ENCODE measurements at places on chromosomes 12 and 14.

DNA sequence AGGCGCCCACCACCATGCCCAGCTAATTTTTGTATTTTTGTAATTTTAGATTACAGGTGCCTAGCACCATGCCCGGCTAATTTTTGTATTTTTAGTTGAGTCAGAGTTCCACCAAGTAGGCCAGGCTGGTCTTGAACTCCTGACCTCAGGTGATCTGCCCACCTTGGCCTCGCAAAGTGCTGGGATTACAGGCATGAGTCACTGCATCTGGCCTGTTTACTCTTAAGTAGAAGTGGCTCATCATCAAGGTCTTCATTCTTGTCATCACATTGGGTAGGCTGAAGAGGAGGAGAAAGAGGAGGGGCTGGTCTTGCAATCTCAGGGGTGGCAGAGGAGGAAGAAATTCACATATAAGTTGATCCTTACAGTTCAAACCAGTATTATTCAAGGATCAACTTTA is 152.4 kb upstream of the ATP2B1 start:
- peak; percentile 19 for DNase-seq

DNA sequence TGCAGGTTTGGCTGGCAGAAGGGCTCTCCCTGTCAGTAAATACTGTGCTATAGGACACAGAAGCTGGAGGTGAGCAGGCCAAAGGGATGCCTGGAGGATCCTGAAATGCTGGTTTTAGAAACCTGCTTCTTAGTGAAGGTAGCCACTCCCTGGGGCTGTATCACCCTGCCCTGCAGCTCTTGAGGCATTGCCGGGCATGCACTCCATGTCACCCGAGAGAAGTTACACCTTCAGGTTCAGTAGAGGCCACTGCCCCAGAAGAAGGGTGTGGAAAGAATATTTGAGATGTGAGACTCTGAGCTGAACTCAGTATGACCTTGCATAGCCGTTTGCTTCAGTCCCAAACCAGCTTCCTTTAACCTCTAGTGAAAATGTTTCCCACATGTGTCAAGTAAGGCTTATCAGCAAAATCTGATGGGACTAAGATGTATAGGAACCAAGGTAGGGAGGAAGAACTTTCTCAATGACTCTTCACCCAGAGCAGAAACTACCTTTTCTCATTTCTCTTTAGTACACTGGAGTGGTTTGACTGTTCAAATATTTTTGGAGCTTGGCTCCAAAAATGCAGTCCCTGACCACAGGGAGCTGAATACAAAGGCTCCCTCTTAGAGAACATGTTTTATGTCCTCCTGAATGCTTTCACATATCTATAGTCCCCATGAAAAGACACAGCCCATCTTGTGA is 164.5 kb upstream of the DYRK2 start:
- DNase-seq: no peak

DNA sequence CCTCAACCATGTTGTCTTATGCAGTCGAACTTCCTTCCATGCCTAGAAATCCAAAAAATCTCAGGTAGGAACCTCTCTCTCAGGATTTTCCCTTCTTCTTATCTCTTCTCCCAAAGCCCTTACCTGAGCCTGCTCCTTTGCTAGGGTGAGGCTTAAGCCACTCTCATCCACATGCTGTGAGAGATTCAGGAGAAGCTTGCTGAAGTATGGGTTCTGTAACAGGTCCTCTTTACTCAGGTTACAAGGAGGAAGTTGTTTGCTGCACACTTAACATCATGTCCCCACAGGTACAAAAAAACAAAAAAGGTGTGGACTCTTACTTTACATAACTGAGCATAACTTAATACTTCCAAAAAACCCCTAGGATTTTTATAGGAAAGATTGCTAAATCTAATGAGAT is 4.5 kb downstream of the HAUS4 start:
- DNase-seq: no peak

DNA sequence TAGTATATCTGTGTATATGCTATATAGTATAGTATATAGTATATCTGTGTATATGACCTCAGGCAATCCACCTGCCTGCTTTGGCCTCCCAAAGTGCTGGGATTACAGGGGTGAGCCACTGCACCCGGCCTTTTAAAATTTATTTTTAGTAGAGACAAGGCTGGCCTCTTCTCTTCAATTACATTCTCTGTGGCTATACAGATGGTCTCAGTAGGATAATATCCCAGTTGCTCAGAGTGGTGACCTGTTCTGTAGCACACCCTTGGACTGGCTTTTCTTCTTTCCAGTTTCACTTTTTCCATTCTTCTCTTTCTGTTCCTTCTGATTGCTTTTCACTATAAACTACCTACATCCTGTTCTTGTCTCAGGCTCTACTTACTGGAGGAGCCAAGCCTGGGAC is 3.1 kb upstream of the NFATC4 start:
- no peak for DNase-seq

DNA sequence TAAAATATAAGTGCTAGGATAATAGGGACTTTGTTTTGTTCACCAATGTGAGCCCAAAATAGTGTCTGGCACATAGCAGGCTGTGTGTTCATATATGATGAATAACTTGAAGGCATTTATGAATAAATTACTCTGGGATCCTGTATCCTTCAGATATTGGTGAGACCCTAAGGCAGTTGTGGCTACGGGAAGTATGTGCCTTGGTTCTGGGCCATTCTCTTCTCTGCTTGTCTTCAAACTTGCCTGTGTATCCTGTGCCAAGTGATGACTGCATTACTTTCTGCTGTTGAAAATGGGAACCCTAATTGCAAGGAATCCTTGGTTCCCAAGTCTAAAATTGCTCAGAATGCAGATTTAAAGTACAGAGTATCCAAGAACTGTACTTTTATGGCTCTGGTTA is 67.6 kb upstream of the KTN1 start:
- DNase-seq: no peak

- no peak for DNase-seq
Observed at GRCh38 chr12:101902641-101903040, 25.3 kb downstream of the DRAM1 start.

- no peak for DNase-seq
Observed at GRCh38 chr12:126935435-126935834, 1331.5 kb upstream of the TMEM132C start.

DNA sequence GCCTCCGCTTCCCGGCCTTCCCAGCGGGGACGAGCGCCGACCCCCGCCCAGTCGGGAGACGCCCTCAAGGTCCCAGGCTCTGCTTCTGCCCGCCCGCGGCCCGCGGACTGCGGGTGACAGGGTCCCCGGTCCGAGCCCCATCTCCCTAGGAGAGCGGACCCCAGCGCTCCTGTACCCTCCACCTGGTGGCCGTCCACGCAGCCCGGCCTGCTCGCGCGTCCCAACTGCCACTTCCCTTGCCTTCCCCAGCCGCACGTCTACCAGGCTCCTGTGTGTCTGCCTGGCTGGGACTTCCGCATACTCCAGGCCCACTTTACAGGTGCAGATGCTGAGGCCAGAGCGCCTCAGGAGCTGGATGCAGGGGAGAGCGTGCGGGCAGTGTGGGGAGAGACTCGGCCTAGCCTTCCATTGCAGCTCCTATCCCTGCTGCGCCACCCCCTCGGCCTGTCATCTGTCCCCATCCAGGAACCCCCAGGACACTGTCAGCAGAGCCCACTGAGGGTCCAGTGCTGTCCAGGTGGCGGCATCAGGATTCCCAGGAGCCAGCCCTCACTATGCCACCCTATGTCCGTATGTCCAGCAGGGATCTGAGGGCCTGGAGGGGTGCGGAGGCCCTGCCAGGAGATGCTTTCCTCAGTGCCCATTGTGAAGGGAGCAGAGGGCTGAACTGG is 8.0 kb upstream of the ANKRD9 start:
- DNase-seq: no peak

DNA sequence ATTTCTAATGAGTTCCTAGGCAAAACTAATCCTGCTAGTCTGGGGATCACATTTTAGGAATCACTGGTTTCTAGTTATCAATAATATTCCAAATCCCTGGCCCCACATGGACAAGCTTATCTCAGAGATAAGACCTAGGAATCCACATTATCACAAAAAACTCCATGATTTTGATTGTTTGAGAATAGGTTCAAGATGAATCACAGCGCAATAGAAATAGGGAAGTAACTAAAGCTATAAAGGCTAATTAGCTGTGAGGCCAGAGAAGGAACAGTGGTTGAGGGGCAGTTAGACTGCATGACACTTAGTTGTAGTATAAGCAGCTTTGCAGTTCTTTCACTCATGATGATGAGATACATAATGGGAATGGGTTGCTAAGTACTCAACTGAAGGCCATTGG is 13.1 kb upstream of the ATP5F1B start:
- DNase-seq: no peak

DNA sequence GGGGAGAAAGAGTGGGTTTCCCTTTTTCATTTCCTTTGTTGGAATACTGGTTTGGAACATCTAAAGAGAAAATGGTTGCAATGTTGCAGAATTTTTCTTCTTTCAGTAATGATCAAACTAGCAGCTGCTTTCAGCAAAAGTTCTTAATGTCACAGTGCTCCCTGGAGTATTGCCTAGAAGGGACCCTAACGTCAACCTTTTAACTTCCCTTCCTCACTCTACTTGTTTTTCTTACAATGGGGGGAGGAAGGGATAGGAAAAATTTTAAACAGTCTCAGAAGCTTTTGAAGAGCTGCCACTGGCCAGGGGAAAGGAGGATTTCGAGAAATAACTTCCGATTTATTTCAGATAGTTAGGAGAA is 521.8 kb downstream of the MED13L start:
- DNase-seq: no peak

GRCh38 chr14:21476523-21476924 is 235 bp downstream of the RAB2B start:
- no peak for DNase-seq

DNA sequence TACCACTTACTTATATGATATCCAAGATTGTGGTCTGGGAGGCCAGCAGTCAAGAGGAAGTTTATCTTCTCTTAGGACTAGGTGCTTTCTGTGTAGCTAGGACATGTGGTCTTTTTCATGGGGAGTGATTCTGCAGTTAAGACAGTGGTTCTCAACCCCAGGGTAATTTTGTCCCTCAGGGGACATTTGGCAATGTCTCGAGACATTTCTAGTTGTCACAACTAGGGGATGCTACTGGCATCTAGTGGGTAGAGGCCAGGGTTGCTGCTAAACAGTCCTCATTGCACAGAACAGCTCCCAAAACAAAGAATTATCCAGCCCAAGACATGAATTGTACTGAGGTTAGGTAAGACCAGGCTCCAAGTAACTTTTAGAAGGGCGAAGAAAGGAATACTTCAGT is 20.0 kb downstream of the AMDHD1 start:
- DNase-seq: no peak

DNA sequence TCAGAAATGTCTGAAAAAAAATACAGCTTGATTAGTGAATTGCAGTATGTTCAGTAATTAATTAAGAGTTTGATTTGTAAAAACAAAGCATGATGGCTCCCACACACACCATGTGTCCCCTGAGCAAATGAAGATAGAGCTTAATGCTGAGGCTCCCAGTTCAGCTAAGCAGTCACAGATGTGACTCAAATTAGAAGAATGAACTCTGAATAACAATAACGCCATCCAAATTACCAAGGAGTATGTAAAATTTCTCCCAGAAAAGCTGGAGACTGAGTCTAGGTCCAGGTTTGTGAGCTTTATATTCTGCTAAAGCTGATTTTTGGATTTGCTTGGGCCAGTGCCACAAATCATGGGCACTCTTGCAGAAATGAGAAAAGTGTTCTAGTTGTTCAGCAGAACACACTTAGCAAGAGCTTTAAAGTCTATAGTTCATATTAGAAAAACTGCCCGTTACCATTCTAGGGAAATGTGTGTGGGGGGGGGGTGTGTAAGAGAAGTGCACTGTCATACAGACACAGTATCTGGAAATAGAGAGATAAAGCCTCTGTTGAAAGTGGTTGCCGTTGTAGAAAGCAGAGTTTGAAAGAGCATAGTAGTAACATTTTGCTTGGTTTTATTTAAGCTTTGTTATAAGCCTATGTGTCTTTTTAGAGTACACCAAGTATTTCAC is 253.1 kb downstream of the BCAT1 start:
- no peak for DNase-seq

DNA sequence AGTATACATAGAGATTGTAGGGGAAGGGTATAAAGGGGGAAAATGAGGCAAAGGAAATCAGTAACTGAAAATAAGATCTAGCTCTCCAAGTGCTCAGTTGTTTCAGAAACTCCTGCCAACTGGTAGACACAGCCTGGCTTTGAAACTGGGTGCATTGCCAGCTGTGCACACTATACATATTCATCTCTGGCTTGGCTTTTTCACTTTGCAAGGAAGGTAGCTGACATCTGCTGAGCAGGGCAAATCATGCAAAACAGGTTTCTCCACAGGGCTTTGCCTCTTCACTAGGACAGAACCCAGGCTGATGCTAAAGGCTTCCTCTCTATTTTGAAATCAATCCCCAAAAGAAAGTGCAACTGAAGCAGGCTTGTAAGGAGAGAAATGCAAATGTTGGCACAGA is 101.5 kb downstream of the HELB start:
- DNase-seq: no peak

GRCh38 chr12:49049566-49050224 is 10.9 kb downstream of the KMT2D start:
- DNase-seq: no peak

- DNase-seq: no peak
Observed at GRCh38 chr12:11633968-11634367, 15.5 kb upstream of the ETV6 start.

DNA sequence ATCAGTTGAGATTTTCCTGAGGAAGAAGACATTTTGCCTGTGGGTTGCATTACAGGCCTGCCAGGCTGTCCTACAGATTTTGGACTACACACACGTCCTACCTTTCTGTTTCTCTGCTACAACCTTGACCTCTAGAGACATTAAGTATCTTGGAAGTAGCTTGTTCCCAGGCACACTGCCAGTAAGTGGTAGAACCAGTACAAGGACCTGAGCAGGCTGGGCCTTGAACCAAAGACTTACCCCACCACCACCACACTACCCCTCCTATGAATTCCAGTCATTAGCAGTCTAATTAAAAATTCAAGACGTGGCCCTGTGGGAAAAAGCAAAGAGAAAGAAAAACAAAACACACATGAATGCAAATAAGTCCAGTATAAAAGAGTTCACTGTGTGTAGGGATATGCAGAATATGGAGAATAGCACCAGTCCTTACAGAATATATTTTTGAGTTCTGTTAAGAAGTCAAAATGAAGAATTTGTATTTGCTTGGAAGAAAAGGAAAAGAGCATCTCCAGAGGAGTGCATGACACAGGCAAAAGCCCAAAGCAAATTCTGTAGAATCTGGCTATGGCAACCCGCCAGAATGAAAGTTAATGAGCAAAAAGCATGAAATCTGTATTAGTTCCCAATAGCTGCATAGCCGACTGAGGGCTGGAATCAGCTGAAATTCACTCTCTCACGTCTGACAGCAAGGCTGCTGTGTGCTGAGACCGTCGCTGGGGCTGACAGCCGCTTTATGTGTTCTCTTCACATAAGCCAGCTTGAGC is 74.3 kb upstream of the ST8SIA1 start:
- no peak for DNase-seq

All from activated naive CD4-positive, alpha-beta T cell treated with anti-CD3 and anti-CD28 coated beads, Interleukin-2, amount 50 U/mL, for 16 hours (primary cell).